Midbrain (tissue), 1 donor: ENCODE measurements at places on chromosomes 7 and 10.

DNA sequence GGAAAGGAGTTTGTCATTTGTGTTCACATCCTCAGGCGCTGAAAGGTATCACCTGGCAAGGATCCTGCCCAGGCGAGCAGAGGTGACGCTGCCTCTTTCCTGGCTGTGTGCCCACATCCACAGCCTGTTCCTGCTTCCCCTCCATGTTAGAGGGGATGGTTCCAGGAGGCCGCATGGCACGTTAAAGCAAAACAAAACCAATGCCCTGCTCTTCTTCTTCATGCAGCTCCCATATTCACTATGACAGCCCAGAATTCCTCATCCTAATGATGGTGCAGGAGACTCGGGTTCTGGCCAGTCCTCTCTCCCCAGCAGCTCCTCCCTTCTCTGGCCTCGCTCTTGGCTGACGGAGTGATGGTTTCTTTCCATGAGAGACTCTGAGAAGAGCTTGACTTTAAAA is 678.5 kb upstream of the ANKRD30A start:
- DNase-seq, result no peak

DNA sequence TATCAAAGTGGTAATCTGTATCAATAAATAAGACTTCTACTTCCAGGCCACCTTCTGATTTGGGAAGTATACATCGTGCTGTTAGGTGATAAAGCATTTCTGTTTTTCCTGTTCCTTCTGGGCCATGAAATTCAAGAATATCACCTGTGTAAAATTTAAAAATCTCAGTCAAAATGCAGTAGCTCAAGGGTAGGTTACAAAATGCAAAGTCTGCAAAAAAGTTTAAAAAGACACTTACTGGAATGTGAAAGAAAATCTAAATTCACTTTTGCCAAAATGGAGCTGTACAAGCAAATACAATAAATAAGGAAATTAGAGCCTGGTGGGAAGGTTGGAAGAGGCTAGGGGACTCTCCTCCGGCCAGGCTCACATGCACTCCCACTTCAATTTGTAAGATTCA is 26.7 kb downstream of the XRCC2 start:
- no peak for DNase-seq

- no peak for DNase-seq
These were observed 123.6 kb upstream of the CHST15 start for GRCh38 chr10:124217031-124217430.

DNA sequence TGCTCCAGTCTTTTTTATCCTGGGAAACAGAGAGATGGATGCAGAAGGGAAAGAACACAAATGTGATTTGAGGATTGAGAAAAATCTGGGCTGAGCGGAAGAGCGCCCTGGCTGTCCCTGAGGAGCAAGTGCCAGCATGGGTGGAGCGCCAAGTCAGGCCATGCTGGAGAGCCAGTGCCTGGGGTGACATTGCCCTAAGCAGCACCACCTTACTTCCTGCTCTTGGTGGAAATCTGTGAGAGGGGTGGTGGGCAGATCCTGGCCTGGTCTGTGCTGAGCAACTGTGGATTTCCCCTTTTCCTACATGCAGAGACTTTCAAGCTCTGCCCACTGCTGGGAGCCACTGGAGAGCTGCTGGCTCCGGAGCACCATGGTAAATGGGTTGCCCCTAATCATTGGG is 36.9 kb downstream of the DDIT4 start:
- no peak for DNase-seq

- no peak for DNase-seq
These were observed 11.2 kb downstream of the ZFYVE27 start for GRCh38 chr10:97748116-97748515.
